ENCODE measurements at places on chromosomes 11 and 22.

DNA sequence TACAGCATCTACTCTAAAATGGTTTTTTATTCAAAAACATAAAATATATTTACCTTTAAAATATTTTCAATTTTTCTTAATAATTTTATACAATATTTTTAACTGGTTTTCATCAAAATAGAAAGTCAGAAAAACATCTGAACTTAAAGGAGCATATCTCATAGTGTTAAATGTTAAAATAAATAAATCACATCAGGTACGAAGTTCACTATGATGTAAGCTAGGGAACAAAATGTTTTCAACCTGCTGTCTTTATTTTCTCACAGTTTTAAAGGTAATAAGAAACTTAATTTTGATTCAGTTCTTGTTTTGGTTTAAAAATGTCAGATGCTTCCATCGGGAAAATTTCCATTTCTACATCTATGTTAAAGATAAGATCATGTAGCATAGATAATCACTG lies 97.7 kb downstream of the MUC15 start:
- DNase-seq = no peak

GRCh38 chr11:40100162-40100553 lies 1359.3 kb downstream of the LRRC4C start:
- DNase-seq = no peak

GRCh38 chr22:28831140-28832072 lies 31.0 kb upstream of the XBP1 start:
- no peak for DNase-seq

- DNase-seq = no peak
Measured at GRCh38 chr11:2466869-2467694, 22.3 kb downstream of the KCNQ1 start.
